Upper lobe of left lung (tissue), 6 donors: ENCODE measurements at places on chromosomes 11 and 22.

DNA sequence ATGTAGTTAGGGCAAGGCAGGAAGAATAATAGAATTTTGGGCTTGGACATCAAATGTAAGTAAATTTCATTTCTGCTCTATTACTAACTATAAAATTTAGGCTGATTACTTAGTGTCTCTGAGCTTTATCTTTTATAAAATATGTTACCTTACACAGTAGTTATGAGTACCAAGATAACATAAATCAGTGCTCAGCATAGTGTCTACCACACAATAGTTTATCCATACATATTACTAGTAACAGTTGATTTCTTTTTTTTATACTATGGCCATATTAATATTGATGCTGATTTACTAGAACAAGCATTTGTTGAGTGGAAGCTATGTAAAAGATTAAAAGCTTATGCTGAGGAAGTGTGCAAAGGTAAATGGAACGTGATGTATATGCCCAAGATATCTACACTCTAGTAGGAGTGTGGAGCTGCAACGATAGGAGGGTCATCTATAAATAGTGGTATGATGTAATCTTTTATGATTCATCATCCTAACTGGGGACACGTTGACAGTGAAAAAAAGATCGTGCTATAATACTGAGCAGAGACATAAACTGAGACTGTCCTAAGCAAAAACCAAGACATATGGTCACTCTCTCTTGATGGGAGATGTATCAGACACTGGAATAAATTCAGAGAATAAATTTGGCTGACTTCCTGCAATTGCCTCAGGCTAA, 8.7 kb upstream of the SLC5A12 start:
- H3K4me1 ChIP-seq, result no peaks in the 10 kb centered on the region
- no peaks in the 10 kb centered on the region for H3K27me3 ChIP-seq
- no peak overlapping the region for H3K4me3 ChIP-seq
- no peak overlapping the region for H3K27ac ChIP-seq

GRCh38 chr11:29243616-29244015, 773.2 kb downstream of the KCNA4 start:
- DNase-seq, result no peak
- no peaks in the 10 kb centered on the region for H3K4me1 ChIP-seq
- no peak overlapping the region for H3K4me3 ChIP-seq

GRCh38 chr11:79482800-79483199, 42.0 kb upstream of the TENM4 start:
- H3K4me3 ChIP-seq, result no peak overlapping the region
- H3K4me1 ChIP-seq, result no peaks in the 10 kb centered on the region
- H3K36me3 ChIP-seq, result no peaks in the 10 kb centered on the region
- no peak overlapping the region for H3K27ac ChIP-seq
- DNase-seq, result no peak

- H3K36me3 ChIP-seq, result no peaks in the 10 kb centered on the region
- peak; percentile 56 for DNase-seq
- H3K27me3 ChIP-seq, result no peaks in the 10 kb centered on the region
Observed at GRCh38 chr11:73645972-73646631, at the start of gene PLEKHB1. Gene PLEKHB1 (plus strand): TSS chr11:73646581. CDS start chr11:73646609, 28 bp downstream.

- no peak for DNase-seq
- peaks cover 11% of the 10 kb centered on the region for H3K4me1 ChIP-seq
- H3K4me3 ChIP-seq, result no peak overlapping the region
Observed at GRCh38 chr11:121927789-121928188, 188.2 kb downstream of the BLID start.

DNA sequence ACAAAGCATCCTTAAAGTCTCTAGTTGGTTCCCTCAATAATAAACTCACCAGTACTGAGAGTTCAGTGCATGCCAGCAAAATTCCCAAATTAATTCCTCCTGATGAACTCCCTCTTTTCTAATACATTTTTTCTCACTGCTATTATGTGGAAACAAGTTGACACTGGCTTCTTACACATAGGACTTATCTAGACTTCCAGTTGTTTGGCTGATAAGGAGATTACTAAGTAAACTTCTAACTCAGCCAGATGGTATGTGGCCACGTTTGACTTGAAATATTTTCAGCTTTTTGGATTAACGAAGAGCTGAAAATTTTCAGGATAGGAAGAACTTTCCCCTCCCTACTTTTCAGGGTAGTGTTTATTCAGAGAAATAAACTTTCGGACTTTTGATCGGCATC, 1154.2 kb upstream of the TENM4 start:
- no peak for DNase-seq
- H3K27me3 ChIP-seq, result no peaks in the 10 kb centered on the region
- H3K36me3 ChIP-seq, result no peaks in the 10 kb centered on the region
- H3K4me3 ChIP-seq, result no peak overlapping the region
- H3K27ac ChIP-seq, result no peak overlapping the region
- no peaks in the 10 kb centered on the region for H3K4me1 ChIP-seq

DNA sequence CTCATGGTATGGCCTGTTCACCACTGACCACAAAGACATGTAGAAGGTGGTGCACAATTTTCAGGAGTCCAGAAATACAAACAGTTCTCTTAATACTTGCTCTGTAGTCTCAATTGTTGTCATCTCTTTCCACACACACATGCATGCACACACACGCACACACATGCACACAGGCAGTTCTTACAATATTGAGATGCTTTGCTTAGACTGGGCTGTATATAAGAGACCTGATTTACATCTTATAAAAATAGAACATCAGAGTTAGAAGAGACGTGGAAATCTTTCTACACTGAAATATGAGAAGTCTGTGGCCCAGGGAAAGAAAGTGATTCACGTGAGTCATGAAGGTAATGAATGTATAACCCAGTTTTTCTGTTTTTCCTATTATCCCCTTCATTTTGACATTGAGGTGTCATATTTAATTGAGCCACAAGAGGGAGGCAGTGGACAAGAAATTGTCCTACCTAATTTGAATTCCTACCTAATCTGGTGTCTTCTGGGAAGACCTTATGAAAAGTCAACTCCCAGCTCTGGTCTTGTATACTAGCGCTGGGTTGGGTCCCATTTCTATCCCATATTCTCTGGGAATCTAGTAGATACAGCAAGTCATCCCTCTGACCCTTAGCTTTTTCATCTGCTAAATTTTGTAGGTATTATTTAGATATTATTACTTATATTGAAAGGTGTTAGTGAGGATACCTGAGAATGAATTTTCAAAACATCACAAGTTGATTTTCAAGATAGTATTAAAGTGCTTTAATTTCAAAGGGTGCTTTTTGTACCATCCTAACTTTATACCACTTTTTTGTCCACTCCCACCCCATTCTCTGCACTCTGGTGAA, 14.9 kb upstream of the MS4A4A start:
- H3K27me3 ChIP-seq, result no peaks in the 10 kb centered on the region
- no peaks in the 10 kb centered on the region for H3K4me1 ChIP-seq
- no peak for DNase-seq
- no peak overlapping the region for H3K27ac ChIP-seq

GRCh38 chr11:57180081-57180561, 1.6 kb upstream of the LRRC55 start:
- peak; percentile 62 for DNase-seq
- no peaks in the 10 kb centered on the region for H3K27me3 ChIP-seq
- no peak overlapping the region for H3K4me3 ChIP-seq
- no peaks in the 10 kb centered on the region for H3K36me3 ChIP-seq
- peaks cover 10% of the 10 kb centered on the region for H3K4me1 ChIP-seq
- H3K27ac ChIP-seq, result no peak overlapping the region

GRCh38 chr11:83720675-83721074, 434.5 kb upstream of the CCDC90B start:
- no peaks in the 10 kb centered on the region for H3K27me3 ChIP-seq
- H3K4me1 ChIP-seq, result peaks cover 10% of the 10 kb centered on the region
- H3K27ac ChIP-seq, result no peak overlapping the region
- H3K36me3 ChIP-seq, result no peaks in the 10 kb centered on the region
- no peak overlapping the region for H3K4me3 ChIP-seq

DNA sequence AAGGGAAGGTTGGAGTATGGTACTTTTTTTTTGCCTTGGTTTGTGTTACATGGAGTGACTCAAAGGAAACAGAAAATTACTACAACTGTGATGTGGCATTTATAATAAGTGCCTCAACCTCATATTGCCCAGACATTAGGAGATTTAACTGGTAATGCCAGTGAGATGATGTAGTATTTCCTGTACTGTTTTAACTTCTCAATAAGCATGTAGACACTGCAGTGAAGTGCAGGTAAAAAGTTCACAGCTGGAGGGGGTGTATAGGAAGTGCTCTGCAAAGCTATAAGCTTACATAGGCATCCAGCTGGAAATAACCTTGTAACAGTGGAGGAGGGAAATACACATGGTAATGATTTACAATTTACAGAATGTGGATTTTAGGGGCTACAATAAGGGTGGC, 138.2 kb upstream of the MTMR2 start:
- H3K27me3 ChIP-seq, result no peaks in the 10 kb centered on the region
- DNase-seq, result no peak
- H3K4me1 ChIP-seq, result peaks cover 6% of the 10 kb centered on the region
- H3K4me3 ChIP-seq, result no peak overlapping the region
- H3K27ac ChIP-seq, result no peak overlapping the region
- H3K36me3 ChIP-seq, result no peaks in the 10 kb centered on the region

GRCh38 chr11:87193756-87194470, 156.2 kb downstream of the TMEM135 start:
- no peak overlapping the region for H3K4me3 ChIP-seq
- no peak for DNase-seq
- no peaks in the 10 kb centered on the region for H3K36me3 ChIP-seq
- no peak overlapping the region for H3K27ac ChIP-seq

- H3K36me3 ChIP-seq, result no peaks in the 10 kb centered on the region
- DNase-seq, result peak; percentile 60
- no peaks in the 10 kb centered on the region for H3K27me3 ChIP-seq
- H3K27ac ChIP-seq, result no peak overlapping the region
Observed at GRCh38 chr22:19747551-19747950, 13.0 kb upstream of the TBX1 start.
